ENCODE measurements at places on chromosomes 2 and 18. TPM values are rescaled to one million over a fixed set of nuclear protein-coding genes. Genes with fewer than 3 reads are reported as not detected.

TMEFF2 gene
- total RNA-seq: 0.96 TPM

EPHA4 gene
- 6.8 TPM for total RNA-seq

SGPP2 gene
- total RNA-seq: 0.48 TPM

CXCR1 gene
- total RNA-seq: not detected

Data from epithelial cell of alveolus of lung (primary cell).